Type B pancreatic cell (in vitro differentiated cells): ENCODE measurements at places on chromosomes 6 and 20. TPM values are rescaled to one million over a fixed set of nuclear protein-coding genes. Genes with fewer than 3 reads are reported as not detected.

Gene CASS4
- 0.38 and 0.56 TPM in 2 replicates for total RNA-seq

Gene PRPH2
- total RNA-seq, result not detected in 2 replicates

Gene UNC5CL
- total RNA-seq, result 3.1 and 5.1 TPM in 2 replicates

Gene OGFRL1
- total RNA-seq, result 3.5 and 6.0 TPM in 2 replicates

Gene ZNF341
- total RNA-seq, result 4.6 and 5.8 TPM in 2 replicates

GRCh38 chr6:15653581-15653980 lies 9.2 kb downstream of the DTNBP1 start:
- H3K4me1 ChIP-seq, result no peaks in the 10 kb centered on the region
- H3K36me3 ChIP-seq, result peaks cover 11% of the 10 kb centered on the region
- no peak for DNase-seq

GRCh38 chr6:13810688-13811446 lies 3.5 kb downstream of the MCUR1 start:
- peaks cover 37% of the 10 kb centered on the region for H3K4me1 ChIP-seq
- H3K4me3 ChIP-seq, result peak overlapping the region; percentile 39
- DNase-seq, result no peak
- no peaks in the 10 kb centered on the region for H3K27me3 ChIP-seq
- peak overlapping the region; percentile 37 for H3K27ac ChIP-seq
- peaks cover 14% of the 10 kb centered on the region for H3K36me3 ChIP-seq

DNA sequence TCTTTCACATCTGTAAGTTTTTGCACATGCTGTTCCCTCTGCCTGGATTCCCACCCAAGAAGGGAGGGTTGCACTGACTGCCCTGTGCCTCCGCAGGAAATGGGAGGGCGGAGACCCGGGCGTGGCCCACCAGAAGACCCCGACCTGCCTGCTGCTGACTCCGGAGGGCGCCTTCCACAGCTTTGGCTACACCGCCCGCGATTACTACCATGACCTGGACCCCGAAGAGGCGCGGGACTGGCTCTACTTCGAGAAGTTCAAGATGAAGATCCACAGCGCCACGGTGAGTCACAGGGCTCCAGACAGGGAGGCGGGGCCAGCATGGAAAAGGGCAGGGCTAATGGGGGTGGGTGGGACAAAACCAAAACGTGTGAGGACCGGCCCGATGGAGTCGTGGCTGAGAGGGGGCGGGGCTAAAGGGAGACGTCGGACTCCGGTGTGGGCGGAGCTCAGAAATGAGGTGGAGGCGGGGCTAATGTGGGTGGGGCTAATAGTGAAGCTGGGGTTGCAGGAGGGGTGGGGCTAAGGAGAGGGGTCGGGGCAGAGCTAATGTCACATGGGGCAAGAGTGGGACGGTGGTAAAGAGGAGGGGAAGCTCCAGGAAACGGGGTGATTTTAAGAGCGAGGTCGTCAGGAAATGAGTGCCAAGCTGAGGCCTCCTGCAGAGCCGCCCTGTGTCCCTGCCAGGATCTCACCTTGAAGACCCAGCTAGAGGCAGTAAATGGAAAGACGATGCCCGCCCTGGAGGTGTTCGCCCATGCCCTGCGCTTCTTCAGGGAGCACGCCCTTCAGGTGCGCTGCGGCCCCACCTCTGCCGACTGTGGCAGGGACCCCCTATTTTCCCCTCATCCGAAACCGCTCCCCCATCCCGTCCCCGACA lies 12.6 kb downstream of the HSPA12B start:
- peaks cover 5% of the 10 kb centered on the region for H3K4me1 ChIP-seq
- H3K4me3 ChIP-seq, result peak overlapping the region; percentile 77
- DNase-seq, result no peak
- no peaks in the 10 kb centered on the region for H3K36me3 ChIP-seq
- H3K27ac ChIP-seq, result peak overlapping the region; percentile 67

GRCh38 chr6:76779068-76779467 lies 684.2 kb downstream of the HTR1B start:
- no peak for DNase-seq
- H3K27me3 ChIP-seq, result no peaks in the 10 kb centered on the region
- no peak overlapping the region for H3K27ac ChIP-seq

GRCh38 chr6:11798538-11798937 lies 19.9 kb upstream of the ADTRP start:
- H3K27me3 ChIP-seq, result no peaks in the 10 kb centered on the region
- H3K27ac ChIP-seq, result no peak overlapping the region
- no peaks in the 10 kb centered on the region for H3K36me3 ChIP-seq

DNA sequence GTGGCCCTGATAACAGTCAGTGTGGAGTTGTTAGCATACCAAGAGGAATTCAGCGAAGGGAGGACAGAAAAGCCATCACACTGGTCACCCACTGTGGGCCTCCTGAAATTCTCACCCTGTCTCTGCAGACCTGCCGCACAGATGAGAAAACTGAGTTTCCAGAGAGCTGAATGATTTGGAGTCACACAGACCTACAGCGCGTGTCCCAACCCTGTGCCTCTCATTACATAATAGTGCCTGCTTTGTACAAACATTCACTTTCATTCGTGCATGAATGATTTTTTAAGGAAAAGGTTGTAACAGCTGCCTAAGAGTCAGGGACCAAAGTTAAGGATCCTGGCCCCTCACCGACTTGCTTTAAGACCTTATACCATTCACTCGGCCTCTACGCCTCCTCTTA lies 62.7 kb downstream of the THBS2 start:
- DNase-seq, result no peak
- H3K4me1 ChIP-seq, result peaks cover 4% of the 10 kb centered on the region
- H3K36me3 ChIP-seq, result no peaks in the 10 kb centered on the region
- H3K27me3 ChIP-seq, result peaks cover 9% of the 10 kb centered on the region
- no peak overlapping the region for H3K4me3 ChIP-seq
- no peak overlapping the region for H3K27ac ChIP-seq

- no peak for DNase-seq
- no peak overlapping the region for H3K4me3 ChIP-seq
- no peaks in the 10 kb centered on the region for H3K36me3 ChIP-seq
- H3K27me3 ChIP-seq, result peaks cover 3% of the 10 kb centered on the region
These were observed 34.7 kb downstream of the TFEB start for GRCh38 chr6:41700463-41701347.

DNA sequence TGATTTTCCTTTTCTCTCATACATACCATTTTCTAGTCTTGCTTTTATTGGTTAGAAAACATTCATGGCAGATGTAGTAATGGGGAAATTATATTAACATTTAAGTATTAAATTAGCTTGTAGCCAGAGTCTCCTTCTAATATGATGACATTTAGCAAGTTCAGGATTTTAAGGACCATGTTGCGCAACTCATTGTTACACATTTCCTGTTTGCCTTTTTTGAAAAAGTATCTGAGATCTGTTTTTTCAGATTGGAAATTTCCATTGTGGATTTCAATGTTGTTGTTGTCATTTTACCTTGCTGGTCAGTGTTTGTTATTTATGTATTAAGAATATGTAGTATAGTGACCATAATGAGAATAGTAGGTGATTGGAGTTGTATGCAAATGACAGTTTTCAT lies 38.7 kb downstream of the CDKAL1 start:
- DNase-seq, result no peak
- H3K4me3 ChIP-seq, result no peak overlapping the region
- H3K4me1 ChIP-seq, result peaks cover 22% of the 10 kb centered on the region

- DNase-seq, result no peak
- no peak overlapping the region for H3K4me3 ChIP-seq
- H3K27ac ChIP-seq, result no peak overlapping the region
- H3K36me3 ChIP-seq, result peaks cover 16% of the 10 kb centered on the region
- no peaks in the 10 kb centered on the region for H3K27me3 ChIP-seq
These were observed 64.4 kb downstream of the PLEKHG1 start for GRCh38 chr6:150664091-150664490.

- peaks cover 26% of the 10 kb centered on the region for H3K36me3 ChIP-seq
- no peaks in the 10 kb centered on the region for H3K27me3 ChIP-seq
- no peak overlapping the region for H3K4me3 ChIP-seq
- DNase-seq, result no peak
- H3K27ac ChIP-seq, result no peak overlapping the region
These were observed 95.9 kb downstream of the SSR1 start for GRCh38 chr6:7216941-7217621.
